ENCODE measurements at places on chromosomes 7 and 10.

GRCh38 chr10:125052146-125052545, 108.2 kb downstream of the CTBP2 start:
- no peak for DNase-seq

GRCh38 chr10:100327007-100327717, 2.9 kb downstream of the PKD2L1 start:
- no peak for DNase-seq

GRCh38 chr7:19690736-19691135, 18.1 kb downstream of the POLR1F start:
- DNase-seq, result no peak

DNA sequence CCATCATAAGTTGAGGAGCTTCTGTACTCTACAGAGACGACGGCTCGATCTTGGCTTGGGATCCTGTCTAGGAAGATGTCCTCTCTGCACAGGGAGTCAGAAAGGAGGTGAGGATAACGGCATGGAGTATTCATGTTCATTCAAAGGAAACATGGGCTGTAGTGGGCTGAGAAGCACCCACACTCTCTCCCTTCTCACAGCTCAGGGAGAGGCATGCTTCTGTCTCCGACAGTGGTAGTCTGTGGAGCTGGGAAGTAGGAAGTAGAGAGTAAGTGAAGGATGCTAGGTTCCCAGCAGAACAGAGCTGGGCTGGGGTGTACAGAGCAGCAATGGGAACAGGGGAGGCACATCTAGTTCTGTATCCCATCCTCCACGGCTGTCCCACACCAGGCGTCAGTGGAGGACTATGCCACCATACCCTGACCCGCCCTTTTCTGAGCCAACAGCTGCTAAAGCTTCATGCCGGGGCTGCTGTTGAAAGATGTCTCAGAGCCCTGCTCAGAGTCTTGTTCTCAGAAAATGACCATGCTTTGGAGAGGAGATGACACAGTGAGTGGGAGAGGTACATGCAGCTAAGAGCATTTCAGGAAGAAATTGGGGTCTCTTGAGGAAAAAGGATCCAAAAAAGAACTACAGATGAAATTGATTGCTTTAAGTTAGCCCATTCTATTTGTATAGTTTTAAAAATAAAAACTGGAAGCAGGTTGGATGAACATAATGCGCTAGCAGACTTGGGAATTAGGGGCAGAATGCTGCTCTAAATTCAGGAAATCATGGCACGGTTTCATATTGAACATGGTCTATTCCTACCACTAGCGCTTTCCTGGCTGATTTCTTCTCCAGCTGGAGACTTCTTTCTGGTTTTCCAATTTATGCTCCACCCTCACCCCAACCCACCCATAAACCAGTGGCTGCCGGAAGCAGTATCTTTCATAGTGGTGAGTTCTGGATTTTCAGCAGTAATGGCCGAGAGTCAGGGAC, 138.6 kb downstream of the CHN2 start:
- DNase-seq, result no peak

GRCh38 chr7:15204421-15204820, 301.9 kb upstream of the DGKB start:
- DNase-seq, result no peak

- no peak for DNase-seq
Measured at GRCh38 chr10:58818900-58819299, 306.2 kb downstream of the BICC1 start.

GRCh38 chr7:130369110-130369711, 11.1 kb upstream of the CPA1 start:
- no peak for DNase-seq

DNA sequence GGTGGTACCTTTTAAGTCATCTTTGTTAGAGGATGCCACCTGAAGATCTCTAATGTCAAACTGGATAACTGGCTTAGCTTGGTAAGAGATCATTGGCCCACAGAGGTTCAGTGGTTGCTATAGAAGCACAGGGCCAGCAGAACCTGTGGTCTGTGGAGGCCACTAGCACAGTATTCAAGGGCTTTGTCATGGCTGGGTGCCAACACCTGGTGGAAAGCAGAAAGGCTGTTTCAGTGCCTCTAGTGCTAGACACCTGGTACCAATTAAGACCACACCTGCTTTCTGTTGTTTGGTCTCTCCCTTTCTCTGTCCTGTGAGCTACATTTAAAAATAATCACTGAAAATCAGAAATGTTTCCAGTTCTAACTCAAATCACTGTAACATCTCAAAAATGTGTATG, 10.0 kb upstream of the PCGF5 start:
- no peak for DNase-seq

- no peak for DNase-seq
Measured at GRCh38 chr10:130570074-130570473, 433.9 kb downstream of the GLRX3 start.

DNA sequence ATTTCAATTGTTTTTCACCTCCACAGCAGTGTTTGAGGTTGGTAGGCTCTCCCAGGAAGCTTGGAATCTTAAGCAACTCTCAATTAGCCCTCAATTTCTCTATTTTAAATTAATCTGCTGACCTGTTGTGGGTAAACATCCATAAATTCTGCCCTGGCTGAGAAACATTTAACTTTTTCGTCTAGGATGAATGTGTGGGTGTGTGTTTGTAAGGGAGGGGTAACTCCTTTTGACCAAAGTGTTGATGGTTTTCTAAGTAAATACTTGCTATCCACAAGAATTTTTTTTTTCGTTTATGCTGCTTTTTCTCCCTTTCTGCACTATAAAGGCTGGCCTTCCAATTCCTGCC, 973 bp downstream of the PPP3CB start:
- no peak for DNase-seq

GRCh38 chr7:136523571-136523970, 344.9 kb upstream of the CHRM2 start:
- no peak for DNase-seq

- DNase-seq, result no peak
Measured at GRCh38 chr7:80842022-80842790, 76.6 kb downstream of the SEMA3C start.

GRCh38 chr7:117135553-117135891, 182.2 kb downstream of the ST7 start:
- DNase-seq, result no peak

DNA sequence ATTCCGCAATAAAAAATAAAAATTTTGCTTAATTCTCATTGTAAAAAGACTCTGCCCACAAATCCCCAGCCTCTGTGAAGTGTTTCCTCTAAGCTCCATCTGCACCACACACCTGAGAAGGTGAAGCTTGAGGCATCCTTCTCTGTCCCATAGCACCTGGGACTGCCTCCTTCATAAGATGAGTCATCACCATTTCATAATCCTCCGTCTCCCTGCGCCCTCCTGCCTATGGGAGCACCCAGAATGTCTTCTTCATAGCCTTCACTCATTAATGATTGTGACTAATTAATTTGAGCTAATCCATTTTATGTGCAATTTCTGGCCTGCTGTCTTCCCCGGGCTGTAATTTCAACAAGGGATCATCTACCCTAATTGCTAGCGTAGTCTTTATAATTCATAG, 90.3 kb downstream of the WDR11 start:
- DNase-seq, result no peak

GRCh38 chr7:50805447-50806125, 22.9 kb upstream of the GRB10 start:
- DNase-seq, result no peak

DNA sequence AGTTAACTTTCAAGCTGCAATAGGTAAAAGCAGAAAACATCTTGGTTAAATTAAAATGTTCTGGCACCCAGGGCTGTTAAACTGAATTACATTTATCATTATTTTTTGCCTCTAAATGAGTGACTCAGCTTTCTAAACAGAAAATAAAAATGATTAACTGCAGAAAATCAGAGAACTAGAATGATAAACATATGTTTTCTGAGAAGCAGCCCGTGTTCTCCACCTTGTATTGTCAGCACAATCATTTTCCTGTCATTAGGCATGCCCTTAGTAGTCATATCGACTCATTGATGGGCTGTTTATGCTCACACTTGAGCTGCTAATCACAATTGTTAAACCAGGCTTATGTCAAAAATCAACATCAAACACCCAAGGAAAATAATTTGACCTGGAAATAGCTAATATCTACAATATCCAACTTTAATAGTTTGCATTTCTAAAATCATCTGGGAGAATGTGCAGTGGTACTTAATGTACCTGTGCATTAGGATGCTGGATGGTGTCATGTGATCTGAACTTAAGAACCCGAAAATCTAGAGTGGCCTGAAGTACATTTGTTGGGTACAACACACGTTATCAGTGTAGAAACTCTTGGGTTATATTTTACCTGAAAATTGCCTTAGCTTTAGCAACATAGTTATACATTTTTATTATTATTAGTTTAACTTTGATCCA, 2.3 kb downstream of the MDFIC start:
- no peak for DNase-seq

- DNase-seq, result peak; percentile 61
Measured at GRCh38 chr7:158603773-158604755, 16.4 kb upstream of the PTPRN2 start.

DNA sequence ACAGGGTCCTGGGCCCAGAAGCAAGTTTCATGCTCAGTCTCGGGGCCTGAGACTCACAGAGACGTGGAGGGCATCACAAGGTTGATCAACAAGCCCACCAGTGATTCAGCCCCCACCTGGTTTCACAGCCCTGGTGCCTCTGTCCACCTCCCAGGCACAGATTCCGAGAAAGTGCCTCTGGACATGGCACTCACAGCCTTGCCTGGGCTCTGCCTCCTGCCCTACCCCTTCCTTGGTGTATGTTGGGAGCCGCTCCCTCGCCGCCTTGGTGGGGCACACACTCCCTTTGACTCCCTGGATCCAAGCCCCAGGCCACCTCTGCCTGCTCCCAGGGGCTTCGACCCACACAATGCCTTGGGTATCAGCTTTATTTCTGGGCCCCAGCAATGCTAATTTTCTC, 200.8 kb upstream of the PPP2R2D start:
- no peak for DNase-seq
